ENCODE measurements at places on chromosomes 3 and 15. TPM values are rescaled to one million over a fixed set of nuclear protein-coding genes. Genes with fewer than 3 reads are reported as not detected.
A peak's percentile ranks its signal among the peaks of the same experiment; 100 is the strongest.

ULK4 gene
- 6.3 TPM for total RNA-seq

DNA sequence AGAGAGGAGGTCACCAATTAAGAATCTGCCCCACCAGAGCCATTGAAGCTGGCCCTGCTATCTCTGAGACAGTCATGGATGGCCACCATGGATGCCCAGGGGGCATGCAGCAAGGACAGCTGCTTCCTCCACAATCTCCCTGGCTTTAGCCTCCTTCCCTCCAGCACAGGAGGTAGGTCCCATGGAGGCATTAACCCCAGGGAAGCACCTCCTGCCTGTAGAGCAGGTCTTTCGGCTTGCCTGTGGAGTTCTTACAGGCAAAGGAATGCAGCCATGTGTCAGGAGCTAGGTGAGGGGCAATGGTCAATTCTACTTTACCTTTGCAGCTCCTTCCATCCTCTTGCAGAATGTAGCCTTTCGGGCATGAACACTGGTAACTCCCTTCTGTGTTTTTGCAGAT is 93.8 kb downstream of the DUT start:
- H3K4me3 ChIP-seq: no peak overlapping the region
- H3K27me3 ChIP-seq: no peaks in the 10 kb centered on the region
- H3K36me3 ChIP-seq: no peaks in the 10 kb centered on the region
- DNase-seq: no peak
- no peak overlapping the region for H3K27ac ChIP-seq

GRCh38 chr15:98860281-98861041 is 147.1 kb downstream of the PGPEP1L start:
- H3K27me3 ChIP-seq: no peaks in the 10 kb centered on the region
- H3K4me1 ChIP-seq: peaks cover 9% of the 10 kb centered on the region
- H3K27ac ChIP-seq: peak overlapping the region; percentile 55
- DNase-seq: no peak

COMMD4 gene
- total RNA-seq: 106 TPM
